ENCODE measurements at places on chromosomes 16 and 17.

DNA sequence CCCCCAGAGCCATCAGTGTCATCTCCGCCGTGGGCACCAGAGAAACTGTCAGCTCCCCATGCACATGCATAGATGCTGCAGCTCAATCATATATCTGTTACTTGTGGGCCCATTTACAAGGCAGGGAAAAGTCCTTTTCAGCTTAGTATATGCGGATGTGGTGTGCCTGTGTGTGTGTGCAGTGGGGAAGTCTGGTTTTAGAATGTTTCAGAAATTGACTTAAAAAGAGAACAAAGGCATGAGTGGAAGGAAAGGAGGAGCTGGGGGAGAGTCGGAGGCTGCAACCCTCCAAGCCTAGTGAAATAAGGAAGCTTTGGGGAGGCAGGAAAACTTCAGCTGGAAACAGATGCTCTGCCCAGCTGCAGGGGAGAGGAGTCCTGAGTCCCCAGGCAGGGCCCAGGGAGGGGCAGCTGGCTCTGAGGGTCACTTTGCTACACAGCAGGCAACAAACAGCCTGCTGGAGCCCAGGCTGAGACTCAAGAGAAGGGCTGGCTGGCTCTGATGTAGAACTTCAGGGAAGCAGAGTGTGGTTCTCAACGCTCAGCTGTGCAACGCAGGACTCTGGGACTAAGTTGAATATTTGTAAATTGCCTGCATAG lies 11.1 kb upstream of the CD300LD start:
- DNase-seq, result no peak

DNA sequence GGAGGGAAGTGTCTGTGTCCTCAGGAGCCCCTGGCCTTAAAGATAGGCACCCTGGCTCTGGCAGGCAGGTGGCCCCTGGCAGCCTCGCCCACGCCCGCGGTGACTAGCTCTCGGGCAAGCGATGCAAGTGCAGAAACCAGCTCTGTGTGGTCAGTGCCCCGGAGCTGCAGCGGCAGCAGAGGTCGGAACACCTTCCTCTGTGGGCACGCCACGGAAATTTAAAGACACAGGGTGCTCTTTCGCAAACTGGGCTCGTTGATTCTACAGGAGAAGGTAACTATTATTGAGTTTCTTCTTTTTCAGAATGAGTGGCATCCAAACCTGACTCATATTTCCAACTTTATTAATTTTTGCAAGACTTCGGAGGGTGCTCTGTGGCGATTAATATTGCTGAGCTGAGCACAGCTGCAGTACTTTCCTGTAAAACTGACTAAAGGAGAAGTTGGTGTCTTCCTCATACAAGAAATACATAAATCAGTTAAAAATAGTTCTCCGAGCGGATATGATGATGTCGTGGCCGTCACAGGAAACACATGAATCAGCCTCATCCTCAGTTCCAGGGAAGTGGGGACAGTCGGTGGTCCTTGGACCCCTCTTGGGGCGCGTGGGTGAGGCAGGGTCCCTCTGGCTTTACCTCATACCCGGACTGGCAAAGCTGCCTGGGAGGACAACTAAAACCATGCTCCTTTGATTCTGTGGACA lies 120.2 kb downstream of the METRNL start:
- peak; percentile 54 for DNase-seq

DNA sequence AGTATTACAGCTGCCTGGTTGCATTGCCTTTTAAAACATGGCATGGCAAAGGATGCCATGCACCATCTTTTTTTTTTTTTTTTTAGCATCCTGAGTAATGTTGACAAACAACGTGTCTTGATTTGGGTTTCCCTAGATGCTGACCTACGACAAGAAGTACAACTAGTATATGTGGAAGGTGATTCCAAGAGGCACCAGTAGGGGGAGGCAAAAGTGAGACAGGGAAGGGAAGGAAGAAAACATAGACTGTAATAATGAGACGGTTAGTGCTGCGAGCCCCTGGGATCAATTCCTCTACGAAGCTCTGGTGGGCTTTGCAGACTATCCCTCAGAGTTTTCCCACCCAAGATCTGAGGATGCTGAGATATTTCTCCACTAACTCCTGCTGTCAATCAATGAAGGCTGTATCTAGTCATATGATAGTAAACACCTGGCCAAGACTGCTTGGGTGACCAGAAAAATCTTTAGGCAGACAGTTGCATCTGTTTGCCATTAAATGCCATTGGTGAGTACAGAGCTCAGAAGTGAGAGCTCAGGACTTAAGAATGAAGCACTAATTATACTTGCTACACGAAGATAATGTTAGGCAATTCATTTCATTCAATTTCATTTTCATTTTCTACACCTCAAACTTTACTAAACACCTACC lies 458.6 kb upstream of the GOT2 start:
- DNase-seq, result no peak

DNA sequence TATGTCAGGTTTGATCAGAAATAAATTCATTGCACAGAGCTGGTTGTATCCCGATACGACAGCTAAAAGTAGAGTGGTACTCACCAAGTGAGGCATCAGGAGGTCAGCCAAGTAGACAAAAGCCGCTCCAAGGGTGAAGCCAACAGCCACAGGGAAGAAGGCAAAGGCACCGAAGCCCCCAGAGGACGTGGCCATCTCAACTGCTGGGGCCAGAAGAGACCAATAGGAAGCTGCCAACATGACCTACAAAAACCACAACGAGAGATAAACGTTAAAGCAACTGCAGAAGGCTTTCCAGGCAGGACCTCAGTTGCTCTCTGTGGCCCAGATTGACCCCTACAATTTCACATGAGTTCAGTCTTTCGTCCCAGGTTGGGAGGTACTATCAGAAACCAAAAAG lies 61.0 kb downstream of the SLC39A11 start:
- DNase-seq, result no peak

GRCh38 chr16:49959552-49960277 lies 65.3 kb upstream of the CNEP1R1 start:
- no peak for DNase-seq

DNA sequence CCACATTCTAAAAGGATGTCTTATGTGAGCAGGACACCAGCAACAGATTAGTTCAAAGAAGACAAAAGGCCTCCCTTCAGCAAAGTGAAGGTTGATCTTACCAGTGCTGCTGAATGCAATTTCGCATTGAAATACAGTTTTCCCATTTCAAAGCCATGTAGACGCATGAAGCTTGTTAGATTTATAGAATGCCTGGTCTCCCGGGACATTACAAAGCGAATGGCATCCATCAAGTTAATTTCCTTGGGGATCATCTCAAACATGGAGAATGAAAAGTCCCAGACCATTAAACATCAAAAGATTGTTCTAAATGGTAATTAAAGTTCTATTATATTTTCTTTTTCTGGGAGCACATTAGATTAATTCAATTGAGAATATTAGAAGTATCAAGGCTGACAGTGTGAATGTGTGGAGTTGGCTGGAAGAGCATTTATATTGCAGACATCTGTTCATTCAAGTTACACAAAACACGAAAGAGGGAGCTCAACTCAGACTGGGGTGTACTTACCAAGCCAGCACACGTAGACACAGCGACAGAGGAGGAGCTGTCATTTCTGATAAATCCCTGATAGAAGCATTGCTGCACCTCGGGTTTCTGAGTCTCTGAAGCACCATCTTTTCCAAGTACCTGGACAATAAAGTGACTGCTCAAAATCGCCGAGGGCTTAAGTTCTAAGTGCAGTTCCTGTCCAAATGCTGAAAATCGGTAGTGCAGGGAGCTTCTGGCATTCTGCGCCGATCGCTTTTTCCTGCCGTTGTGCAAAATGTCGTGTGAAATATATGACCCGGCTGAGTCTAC lies 3.8 kb downstream of the ADAMTS18 start:
- no peak for DNase-seq

GRCh38 chr16:53945996-53946395 lies 242.0 kb downstream of the FTO start:
- DNase-seq, result peak; percentile 63

DNA sequence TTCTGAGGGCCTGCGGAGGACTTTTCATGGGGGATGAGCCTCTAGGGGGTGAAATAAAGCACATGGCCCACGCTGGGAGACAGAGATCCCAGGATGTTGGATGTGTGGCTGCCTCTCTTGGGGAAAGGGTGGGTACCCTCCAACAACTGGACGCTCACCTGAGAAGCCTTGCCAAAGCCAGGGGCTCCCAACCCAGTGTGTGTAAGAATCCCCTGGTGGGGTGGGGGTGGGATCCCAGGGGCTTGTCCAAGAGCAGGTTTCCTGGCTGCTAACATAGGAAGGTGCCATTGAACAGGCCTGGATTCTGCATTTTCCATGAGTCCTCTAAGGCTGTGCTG lies 587 bp downstream of the SNX20 start:
- no peak for DNase-seq

GRCh38 chr17:17628388-17629008 lies 37.0 kb upstream of the PEMT start:
- no peak for DNase-seq

GRCh38 chr16:83272843-83273242 lies 534.9 kb upstream of the HSBP1 start:
- no peak for DNase-seq

DNA sequence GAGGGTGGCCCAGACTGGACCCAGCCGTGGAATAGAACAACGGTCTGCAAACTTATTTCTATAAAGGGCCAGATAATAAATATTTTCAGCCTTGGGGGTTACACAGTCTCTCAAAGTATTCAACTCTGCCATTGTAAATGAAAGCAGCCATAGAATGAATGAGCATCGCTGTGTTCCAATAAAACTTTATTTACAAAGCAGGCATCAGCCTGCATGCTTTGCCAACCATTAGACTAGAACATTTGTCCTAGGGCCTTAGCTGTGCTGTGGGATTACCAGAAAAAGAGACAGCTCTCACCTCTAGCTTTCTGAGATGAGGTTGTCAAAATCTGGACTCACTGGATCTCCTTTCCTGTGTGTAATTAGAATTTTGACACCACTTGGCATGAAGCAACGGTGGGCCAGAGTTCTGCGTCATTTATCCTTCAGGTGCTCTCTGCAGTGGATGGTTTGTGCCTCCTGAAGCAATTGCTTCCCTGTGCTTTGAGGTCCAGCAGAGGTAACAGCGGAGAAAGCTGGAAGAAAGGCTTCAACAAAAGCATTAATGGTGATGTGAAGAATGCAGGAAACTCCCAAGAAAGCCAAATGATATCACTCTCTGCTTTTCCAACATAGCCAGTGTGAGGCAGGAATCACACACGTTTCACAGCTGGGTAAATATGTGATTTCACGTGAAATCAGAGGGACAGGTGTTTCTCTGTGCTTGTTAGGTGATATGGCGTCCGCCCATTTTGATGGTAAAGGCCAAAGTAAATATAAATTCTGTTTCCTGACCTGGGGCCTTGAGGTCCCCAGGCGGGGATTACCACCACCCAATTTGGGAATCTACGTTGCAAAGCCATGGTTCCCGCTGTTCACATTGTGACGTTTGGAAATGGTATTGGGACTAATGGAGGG lies 148.4 kb downstream of the PITPNC1 start:
- DNase-seq, result no peak

- no peak for DNase-seq
Observed at GRCh38 chr16:4089811-4090301, 26.4 kb downstream of the ADCY9 start.

DNA sequence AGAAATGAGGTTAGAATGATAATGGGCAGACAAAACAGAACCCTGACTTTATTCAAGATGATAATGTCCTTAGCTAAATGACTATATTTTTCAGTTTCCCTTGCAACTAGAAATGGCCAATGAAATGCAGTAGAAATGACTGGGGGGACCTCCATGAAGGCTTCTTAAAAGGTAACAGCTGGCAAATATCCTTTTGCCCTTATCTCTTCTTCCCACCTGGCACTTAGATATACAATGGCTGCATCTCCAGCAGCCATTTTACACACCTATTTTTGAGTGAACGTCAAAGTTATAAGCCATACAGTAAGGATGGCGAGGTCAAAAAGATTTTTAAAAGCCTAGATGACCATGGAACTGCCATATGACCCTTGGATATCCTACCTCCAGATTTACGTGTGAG lies 39.9 kb downstream of the USP32 start:
- no peak for DNase-seq

DNA sequence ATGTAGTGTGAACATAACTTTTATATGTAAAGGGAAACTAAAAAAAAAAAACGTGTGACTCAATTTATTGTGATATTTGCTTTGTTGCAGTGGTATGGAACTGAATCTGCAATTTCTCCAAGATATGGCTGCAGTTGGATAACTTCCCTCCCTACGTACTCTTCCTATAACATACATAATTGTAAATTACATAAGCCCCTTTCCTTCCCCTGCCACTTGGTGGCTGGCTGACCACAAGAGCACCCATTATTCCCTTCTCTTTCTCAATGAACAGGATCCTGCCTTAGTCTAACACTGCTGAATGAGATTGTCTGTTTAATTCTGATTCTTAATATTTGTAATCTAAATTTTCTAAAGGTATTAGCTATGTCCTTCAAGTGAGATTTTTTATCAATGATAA lies 27.8 kb downstream of the CCL4 start:
- no peak for DNase-seq

- no peak for DNase-seq
Observed at GRCh38 chr16:21719283-21719682, 55.5 kb downstream of the OTOA start.

- no peak for DNase-seq
Observed at GRCh38 chr17:4945944-4946280, 2.4 kb downstream of the PFN1 start.

DNA sequence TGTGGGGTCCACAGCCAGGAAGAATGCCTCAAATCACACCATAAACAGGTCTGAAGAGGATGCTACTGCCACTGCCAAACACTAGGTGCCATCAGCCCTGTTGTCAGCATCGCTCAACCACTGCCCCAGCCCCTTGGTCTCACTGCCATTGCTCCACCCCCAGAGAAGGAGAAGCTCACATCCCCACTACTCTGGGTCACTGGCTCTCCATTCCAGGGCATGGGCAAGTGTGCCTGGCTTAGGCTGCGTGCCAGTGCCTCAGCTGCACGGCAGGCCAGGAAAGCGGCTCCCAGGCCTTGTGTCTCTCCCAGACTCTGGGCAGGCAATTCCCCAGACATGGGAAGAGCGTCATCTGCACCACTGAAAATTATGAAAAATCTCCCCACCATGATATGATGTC lies 1.2 kb upstream of the IGSF6 start:
- no peak for DNase-seq

- no peak for DNase-seq
Observed at GRCh38 chr16:86406056-86406455, 104.3 kb upstream of the FOXF1 start.

DNA sequence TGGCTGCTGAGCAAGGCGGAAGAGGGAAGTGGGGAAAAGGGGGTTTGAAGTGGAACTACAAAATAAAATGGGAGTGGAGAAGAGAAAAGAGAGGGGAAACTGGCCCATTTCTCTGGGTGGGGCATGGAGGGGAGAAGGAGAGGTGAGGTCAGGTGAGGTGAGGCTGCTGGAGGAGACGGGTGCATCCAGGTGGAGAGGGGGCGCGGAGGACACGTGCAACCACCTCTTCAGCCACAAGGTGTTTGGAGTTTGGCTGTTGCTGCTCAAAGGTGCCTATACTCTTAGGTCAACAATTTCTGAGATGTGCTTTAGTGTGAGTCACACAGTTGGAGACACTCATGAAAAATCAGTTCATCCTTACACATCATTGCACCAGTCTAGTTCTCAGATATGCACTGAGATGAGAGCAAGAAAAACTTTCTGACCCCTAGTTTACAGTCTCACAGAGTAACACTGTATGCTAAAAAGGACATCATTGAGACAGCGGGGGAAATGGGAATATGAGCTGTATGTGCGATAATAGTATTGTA lies 4.8 kb downstream of the SLC6A4 start:
- DNase-seq, result no peak

Measured in T-helper 2 cell (primary cell).